Stimulated activated CD4-positive, alpha-beta T cell treated with anti-CD3 and anti-CD28 coated beads, TNF-alpha, amount 100 ng/mL, for 1 hour (primary cell): ENCODE measurements at places on chromosomes 7 and 10.

DNA sequence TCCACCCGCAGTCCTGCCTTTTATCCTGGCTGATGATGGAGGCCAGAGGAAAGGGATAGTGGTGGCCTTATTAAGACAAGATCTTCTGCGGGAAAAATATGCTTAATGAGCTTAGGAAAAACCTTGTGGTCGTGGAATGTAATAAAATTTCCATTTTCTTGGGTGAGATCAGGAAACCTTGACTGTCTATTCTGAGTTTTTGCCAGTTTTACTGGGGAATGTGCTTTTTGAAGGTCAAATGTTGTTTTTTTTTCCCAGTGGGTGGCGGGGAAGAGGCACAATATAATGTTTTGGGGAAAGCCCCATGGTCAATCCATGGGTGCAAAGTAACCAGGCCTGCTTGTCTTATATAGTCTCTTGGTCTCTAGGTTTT lies 118.5 kb downstream of the CREB5 start:
- DNase-seq = no peak

DNA sequence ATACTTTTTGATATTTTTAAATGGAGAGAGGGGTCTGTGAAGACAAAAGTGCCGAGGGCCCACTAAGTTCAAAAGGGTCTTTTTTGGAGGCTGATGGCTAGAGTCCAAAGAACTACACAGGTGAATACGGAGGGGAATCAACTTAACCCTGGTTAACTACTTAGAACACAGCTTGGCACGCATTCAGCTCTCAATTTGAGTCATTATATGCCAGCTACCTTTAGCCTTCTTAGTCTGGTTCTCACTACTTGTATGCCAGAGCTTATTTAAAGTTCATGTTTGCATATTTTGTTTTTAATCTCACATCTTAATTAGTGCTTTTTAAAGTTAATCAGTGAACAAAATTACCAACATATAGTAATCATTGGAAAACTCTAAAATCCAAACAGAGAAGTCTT lies 80.8 kb downstream of the VWDE start:
- no peak for DNase-seq

- no peak for DNase-seq
These were observed 82.1 kb downstream of the SLC37A3 start for GRCh38 chr7:140316165-140316661.

- no peak for DNase-seq
These were observed 1.2 kb downstream of the NPC1L1 start for GRCh38 chr7:44539669-44540506.

- peak; percentile 6 for DNase-seq
These were observed 557 bp upstream of the LSM8 start for GRCh38 chr7:118183428-118183785.

- no peak for DNase-seq
These were observed 654.6 kb upstream of the GALNT17 start for GRCh38 chr7:70477036-70478010.
